ENCODE measurements at places on chromosomes 7 and 10. TPM values are rescaled to one million over a fixed set of nuclear protein-coding genes. Genes with fewer than 3 reads are reported as not detected.
A peak's percentile ranks its signal among the peaks of the same experiment; 100 is the strongest.

Gene CLDN4
- 31.4 TPM for total RNA-seq

DNA sequence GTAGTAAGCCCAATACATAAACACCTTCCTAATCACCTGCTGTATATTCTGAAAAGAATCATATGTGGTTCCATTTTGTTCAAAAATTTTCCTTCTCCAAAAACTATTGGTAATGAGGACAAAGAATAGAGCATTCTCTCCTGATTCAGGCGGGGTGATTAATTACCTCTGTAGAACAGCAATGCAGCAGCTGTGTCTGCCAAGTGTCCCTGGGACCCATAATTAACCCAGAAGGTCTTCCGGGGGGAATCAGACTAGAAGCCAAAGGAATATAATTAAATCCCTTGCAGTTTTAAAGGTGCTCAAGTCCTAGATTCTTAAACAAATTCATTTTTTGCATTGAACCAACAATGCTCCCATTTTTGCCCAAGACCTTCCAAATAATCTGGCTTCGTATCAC, 60.3 kb upstream of the ABLIM1 start:
- no peak for DNase-seq

Gene GIMAP1
- total RNA-seq: not detected

Gene LIPJ
- total RNA-seq: not detected

Gene MYL7
- total RNA-seq: not detected

- DNase-seq: no peak
These were observed 366.5 kb upstream of the AKR1E2 start for GRCh38 chr10:4459531-4459930.

Gene RBP4
- total RNA-seq: not detected

Gene VPS50
- total RNA-seq: 54.3 TPM

GRCh38 chr7:115128154-115128553, 206.3 kb downstream of the MDFIC start:
- no peak for DNase-seq

GRCh38 chr10:359093-359492, 223.8 kb downstream of the ZMYND11 start:
- no peak for DNase-seq

GRCh38 chr10:4837551-4837950, 11.5 kb downstream of the AKR1E2 start:
- no peak for DNase-seq

Gene TAS2R3
- not detected for total RNA-seq

DNA sequence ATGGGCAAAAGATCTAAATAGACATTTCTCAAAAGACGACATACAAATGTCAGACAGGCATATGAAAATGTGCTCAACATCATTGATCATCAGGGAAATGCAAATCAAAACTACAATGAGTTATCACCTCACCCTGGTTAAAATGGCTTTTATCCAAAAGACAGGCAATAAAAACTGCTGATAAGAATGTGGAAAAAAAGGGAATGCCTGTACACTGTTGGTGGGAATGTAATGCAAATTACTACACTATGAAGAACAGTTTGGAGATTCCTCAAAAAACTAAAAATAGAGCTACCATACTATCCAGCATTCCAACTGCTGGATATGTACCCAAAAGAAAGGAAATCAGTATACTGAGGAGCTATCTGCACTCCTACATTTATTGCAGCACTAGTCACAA, 18.0 kb downstream of the GSDME start:
- no peak for DNase-seq

DNA sequence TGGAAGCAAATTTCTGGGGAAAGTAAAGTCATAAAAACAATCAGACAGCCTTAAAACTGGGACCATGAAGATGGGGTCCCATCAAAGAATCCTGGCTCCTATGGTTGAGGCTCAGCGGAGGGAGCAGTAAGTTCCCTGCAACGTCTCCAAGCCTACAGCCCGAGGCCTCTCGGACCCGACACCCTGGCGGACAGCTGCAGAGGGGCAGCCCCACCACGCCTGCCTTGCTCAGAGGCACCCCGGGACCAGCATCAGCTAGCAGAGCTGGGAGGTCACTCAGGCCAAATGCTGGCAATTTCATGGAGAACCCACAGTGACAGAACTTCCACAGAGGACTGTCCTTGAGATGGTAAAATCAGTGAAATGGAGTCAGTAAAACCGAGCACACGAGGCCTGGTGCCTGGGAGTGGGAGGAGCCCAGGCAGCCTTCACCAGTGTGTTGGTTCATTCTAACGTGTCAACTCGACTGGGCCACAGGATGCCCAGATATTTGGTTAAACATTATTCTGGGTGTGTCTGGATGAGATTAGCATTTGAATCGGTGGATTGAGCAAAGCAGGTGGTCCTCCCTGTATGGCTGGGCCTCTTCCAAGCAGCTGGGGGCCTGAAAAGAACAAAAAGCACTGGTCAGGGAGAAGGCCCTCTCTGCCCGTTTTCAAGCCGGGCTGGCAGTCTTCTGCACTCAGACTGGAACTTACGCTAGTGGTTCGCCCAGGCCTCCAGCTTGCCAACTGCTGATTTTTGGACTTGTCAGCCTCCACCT, 96.2 kb upstream of the INSIG1 start:
- DNase-seq: no peak

GRCh38 chr10:13993673-13994089, 337.0 kb downstream of the FRMD4A start:
- DNase-seq: no peak

GRCh38 chr7:983004-983615, at the start of gene CYP2W1:
Gene CYP2W1 (plus strand): TSS chr7:983181. CDS start chr7:983212, 31 bp downstream.
- no peak for DNase-seq

Gene CELF2
- total RNA-seq: 0.10 TPM

- DNase-seq: no peak
These were observed 20.2 kb downstream of the TOMM7 start for GRCh38 chr7:22802426-22802825.

DNA sequence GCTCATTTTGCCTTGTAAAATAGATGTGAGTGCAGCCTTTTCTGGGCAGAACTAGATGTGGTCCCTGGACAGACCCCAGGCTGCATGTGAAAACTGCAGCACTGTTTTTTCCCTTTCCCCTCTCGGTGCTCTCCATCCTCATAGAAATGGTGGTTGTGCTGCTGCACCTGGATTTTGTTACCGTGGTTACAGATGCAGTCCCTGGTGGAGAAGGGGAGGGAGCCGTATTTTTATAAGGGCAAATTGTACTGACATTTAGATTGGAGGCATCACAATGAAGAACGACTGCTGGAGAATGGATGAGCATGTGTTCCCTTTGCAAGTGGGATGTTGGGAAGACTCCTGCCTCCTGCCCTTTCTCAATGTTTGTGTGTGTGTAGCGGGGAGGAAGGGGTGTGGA, 469.9 kb downstream of the CCSER2 start:
- DNase-seq: no peak

DNA sequence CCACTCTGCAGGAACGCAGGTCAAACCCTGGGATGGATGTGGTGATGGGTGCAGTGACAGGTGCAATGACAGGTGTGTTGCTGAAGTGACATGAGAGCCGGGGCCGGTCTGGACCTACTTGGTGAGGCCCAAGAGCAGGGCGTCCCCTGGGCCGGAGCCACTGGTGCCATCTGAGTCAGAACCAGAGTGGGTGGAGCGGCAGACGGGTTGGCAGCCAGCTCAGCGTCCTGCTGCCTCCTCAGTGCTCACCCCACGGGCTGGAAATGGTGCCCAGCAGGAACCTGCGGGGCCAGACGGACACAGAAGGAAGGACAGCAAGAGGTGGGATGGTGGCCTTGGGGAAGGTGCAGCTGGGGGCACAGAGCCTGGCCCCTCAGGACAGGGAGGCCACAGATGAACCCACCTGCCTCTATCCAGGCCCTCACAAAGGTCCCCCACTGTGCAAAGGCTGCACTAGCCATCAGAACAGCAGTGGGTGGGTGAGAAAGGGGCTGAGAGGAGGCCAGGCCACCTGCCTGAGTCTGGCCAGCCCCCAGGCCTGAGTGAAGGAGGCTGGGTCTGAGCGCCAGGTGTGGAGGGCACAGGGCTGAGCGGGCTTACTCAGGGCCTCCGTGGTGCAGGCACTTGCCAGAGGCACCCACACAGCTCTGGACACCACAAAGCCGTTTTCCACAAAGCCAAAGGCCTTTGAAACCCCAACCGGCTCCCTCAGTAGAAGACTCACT, 129.0 kb upstream of the PPP2R2D start:
- DNase-seq: no peak

DNA sequence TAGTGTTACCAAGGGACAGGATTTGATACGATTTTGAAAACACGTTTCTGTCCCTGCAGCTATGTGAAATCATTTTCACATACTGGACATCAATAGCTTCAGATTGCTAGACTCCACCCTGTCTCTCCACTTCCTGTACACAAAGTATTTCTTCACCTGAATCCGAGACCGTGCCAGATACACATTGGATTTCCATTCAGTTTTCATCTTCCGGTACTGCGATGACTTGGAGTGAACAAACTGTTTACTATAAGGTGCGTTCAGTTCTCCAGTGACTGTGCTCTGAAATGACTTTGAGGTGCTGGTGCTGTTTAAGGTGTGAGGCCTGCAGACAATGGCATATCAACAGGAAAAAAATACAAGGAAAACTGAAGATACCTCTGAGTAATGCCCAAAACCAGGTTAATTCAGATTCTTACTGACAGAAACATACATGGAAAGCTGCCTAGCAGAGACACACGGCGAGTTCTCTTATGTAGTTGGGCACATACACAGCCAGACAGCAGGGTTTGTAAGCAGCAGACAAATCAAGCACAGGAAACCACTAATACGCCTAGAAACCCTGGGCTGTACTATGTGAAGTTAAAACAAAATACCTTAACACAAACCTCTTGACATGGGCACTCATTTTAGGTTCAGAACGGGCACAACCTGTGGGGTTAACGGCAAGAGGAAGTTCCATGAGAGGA, 119.2 kb downstream of the GALNT11 start:
- no peak for DNase-seq

GRCh38 chr10:122592161-122592560, 31.6 kb downstream of the DMBT1 start:
- no peak for DNase-seq

DNA sequence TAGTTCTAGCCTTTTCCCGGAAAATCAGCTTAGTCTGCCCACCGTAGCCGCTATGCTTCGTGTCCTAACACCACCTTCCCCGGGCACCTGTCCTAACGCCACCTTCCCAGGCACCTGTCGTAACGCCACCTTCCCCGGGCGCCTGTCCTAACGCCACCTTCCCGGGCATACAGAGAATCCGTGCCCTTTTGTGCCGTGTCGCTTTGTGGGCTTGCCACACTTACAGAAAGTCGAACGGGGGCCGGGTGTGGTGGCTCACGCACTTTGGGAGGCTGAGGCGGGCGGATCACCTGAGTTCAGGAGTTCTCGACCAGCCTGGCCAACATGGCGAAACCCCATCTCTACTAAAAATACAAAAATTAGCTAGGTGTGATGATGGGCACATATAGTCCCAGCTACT, 73.6 kb upstream of the DNAJB6 start:
- no peak for DNase-seq

Gene TMEM209
- total RNA-seq: 14.9 TPM

DNA sequence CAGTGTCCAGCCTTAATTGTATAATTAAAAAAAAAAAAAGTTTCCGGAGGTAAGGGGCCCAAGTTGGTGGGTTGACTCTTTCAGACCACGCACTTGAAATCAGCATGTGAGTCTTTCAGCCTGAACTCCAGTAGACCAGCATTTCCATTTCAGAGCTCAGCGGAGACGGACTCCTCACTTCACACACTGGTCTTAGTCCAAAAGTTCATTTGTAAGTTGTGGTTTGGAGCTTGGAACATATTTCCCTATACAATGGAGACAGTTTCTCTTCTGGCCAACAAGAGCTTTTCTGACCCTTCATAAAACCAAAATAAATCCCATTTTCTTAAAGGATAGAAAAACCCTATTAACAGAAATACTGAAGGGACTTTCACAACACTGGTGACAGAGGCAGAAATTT, 41.0 kb downstream of the ATXN7L1 start:
- no peak for DNase-seq

GRCh38 chr7:74129887-74130286, 44.3 kb upstream of the EIF4H start:
- DNase-seq: no peak

DNA sequence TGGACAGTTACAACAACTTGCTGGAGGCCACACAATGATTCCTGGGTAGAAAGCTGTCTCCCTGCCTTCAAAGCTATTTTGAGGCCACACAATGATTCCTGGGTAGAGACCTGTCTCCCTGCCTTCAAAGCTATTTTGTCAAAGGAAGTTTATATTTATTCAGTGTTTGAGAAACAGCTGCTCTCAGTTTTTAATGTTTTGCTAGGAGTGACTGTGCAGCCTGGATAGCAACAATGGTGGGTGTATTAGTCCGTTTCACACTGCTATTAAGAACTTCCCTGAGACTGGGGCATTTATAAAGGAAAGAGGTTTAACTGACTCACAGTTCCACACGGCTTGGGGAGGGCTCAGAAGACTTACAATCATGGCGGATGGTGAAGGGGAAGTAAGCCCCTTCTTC, 3.9 kb upstream of the SGPL1 start:
- no peak for DNase-seq

Gene DOCK1
- 29.8 TPM for total RNA-seq

Gene CALHM1
- not detected for total RNA-seq

GRCh38 chr10:103350517-103351260, at the start of gene PCGF6:
Gene PCGF6 (minus strand): TSS chr10:103351140. CDS start chr10:103351066, 74 bp downstream.
- DNase-seq: peak; percentile 67

Gene SRGN
- 182 TPM for total RNA-seq

Gene SEC61G
- total RNA-seq: 2,526 TPM

DNA sequence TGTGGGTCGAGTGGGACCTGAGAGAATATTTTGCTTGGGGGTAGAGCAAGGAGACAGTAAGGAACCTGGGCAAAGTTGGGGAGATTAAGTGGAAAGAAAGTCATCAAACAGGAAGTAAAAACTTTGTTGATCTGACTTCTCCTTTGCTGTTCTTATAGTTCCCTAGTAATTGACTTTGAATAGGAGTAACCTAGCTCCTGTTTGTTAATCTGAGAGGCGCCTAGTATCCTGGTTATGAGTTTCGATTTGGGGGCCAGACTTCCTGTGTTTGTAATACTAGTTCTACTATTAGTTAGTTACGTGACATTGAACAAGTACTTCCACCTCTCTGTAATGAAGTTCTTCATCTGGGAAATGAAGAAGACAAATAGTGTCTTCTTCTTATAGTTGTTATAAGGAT, 99.1 kb downstream of the ZNF365 start:
- no peak for DNase-seq

Gene RNLS
- 25.1 TPM for total RNA-seq

DNA sequence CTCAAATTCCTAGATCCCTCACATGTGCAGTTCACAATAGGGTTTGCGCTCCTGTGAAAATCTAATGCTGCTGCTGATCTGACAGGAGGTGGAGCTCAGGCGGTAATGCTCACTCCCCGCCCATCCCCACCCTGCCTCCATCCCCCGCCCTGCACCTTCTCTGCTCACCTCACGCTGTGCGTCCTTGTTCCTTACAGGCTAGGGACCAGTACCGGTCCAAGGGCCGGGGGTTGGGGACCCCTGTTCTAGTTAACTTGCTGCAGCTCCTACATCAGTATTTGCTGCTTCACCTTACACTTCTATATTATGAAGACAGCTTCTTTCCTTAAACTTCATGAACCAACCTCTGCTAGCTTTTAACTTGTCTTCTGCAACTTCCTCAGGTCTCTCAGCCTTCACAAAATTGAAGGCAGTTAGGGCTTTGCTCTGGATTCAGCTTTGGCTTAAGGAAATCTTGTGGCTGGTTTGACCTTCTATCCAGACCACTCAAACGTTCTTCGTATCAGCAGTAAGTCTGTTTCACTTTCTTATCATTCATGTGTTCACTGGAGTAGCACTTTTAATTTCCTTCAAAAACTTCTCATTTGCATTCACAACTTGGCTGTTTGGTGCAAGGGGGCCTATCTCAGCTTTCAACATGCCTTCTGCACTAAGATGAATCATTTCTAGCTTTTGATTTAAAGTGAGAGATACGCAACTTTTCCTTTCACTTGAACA, 1.7 kb upstream of the TNKS2 start:
- DNase-seq: peak; percentile 14

GRCh38 chr10:44295644-44296241, 89.2 kb downstream of the CXCL12 start:
- DNase-seq: no peak

Gene TCAF1
- total RNA-seq: 63.2 TPM
